Dorsolateral prefrontal cortex (tissue), 122 donors: ENCODE measurements at places on chromosomes 16 and 17.
A peak's percentile ranks its signal among the peaks of the same experiment; 100 is the strongest.

- DNase-seq, result no peak
Observed at GRCh38 chr17:77677211-77677610, 281.3 kb upstream of the TNRC6C start.

DNA sequence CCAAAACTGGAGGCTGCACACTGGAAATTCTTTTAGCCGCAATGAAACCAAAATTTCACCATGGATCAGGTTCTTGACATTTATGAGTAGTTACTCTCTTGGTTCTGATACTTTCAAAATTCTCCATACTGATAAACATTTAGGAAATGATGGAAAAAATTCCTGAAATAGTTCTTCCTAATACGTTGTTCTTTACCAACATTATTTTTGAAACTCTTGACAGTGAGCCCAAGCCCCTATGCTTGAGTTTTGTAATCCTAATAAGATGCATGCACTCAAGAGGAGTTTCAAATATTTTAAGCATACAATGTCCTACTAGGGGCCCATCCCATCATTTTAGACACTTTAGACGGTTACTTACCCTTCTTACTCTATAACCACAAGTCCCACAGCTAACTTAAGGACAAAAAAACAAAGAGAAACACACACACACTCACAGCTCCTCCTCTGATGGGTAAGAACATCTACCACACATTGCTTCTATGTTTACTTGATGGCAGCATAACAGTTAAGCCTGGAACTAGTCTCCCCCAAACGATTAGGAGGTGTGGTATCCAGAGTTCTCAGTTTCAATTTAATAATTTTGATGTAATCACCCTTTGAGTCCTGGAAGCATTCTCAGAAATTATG, 3.7 kb downstream of the VEZF1 start:
- no peak for DNase-seq

DNA sequence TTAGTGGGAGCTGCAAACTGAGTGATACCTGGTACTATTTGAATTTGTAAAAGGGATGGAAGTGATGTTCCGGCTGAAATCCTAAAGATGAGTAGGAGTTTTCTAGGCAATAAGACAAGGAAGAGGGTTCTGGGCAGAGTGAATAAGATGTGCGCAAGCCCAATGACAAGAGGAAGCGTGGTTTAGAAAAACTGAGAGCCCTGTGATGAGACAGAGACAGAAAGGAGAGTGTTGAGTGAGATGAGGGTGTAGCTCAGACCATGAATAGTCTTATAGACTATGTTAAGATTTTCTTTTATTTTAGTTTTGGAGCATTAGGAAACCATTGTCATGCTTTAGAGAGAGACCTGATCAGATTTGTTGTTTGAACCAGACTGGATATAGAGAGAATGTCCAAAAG, 50.2 kb downstream of the COX10 start:
- no peak for DNase-seq

- no peak for DNase-seq
Observed at GRCh38 chr16:49464093-49464492, 90.5 kb downstream of the C16orf78 start.

DNA sequence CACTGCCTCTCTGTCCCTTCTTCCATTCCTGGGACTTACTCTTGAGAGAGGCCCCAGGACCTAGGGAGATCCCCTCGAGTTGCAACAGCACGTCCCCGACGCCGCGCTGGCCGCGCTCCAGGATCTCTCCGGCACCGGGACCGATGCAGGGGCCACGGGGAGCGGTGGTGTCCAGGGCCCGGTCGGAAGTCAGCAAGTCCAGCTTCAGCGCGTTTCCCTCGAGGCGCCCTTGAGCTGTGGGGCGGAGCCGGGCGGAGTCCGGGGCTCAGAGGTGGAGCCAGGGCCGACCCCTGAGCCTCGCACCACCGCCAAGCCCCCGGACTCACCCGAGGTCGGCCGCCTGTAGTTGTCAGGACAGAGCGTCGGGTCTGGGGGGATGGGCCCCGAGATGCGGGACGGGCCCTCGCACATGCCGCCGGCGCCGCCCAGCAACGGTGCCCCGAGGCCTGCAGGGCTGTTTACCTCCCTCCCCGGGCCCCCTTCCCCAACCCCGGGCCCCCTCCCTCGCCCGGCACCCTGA, 458 bp downstream of the ENKD1 start:
- no peak for DNase-seq

- DNase-seq, result no peak
Observed at GRCh38 chr16:77657016-77657415, 65.3 kb upstream of the NUDT7 start.

DNA sequence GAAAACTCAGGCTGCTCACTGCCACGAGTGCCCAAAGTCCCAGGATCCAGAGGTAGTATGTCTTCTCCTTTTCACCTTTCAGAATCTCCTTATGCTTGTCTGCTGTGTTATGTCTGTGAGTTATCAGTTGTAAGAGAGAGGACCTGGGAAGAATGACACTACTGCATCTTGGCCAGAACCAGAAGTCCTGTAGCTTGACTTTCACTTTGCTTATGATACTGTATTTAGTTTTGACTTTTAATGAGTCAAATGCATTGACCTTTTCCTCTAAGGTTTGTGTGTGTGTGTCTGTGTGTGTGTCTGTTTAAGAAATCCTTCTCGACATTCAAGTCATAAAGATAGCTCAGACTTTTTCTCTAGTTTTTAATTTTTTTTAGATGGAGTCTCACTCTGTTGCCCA, 43.4 kb downstream of the BMERB1 start:
- no peak for DNase-seq

GRCh38 chr17:15886804-15887203, 58.1 kb upstream of the ADORA2B start:
- no peak for DNase-seq

GRCh38 chr16:63938661-63939060, 1183.2 kb downstream of the CDH11 start:
- no peak for DNase-seq

DNA sequence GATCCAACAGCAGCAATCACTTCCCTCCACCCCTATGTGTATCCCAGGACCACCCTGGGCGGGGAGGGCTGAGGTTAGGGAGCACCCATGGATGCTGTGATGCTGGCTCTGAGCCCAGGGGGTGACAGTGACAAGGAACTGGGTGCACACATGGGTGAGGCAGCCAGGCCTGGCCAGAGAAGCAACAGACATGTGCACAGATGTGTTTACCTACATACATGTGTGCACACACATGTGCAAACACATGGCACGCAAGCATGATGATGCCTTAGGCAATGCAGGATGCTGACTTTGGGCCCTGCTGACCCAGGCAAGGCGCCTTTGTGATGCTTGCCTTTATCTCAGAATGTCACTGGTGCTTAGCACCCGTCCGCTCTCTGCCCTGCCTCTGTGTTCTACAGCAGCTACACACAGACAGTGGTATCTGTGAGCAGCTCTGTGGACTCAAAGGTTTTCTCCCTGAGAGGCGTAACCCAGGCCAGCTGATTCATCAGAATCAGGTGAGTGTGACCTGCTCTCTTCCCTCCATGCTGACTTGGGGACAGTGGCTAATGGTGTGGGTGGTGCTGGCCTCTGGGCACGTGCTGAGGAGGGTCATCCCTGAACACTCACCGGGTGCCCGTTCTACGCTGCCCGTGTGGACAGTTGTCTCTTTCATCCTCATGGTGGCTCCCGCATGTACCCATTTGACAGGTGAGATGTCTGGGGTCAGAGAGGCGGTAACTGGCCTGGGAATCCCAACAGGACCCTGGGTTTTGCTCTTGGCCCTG, 38.5 kb upstream of the KSR1 start:
- peak; percentile 23 for DNase-seq

- DNase-seq, result no peak
Observed at GRCh38 chr17:49266233-49266632, 35.6 kb upstream of the PHOSPHO1 start.

DNA sequence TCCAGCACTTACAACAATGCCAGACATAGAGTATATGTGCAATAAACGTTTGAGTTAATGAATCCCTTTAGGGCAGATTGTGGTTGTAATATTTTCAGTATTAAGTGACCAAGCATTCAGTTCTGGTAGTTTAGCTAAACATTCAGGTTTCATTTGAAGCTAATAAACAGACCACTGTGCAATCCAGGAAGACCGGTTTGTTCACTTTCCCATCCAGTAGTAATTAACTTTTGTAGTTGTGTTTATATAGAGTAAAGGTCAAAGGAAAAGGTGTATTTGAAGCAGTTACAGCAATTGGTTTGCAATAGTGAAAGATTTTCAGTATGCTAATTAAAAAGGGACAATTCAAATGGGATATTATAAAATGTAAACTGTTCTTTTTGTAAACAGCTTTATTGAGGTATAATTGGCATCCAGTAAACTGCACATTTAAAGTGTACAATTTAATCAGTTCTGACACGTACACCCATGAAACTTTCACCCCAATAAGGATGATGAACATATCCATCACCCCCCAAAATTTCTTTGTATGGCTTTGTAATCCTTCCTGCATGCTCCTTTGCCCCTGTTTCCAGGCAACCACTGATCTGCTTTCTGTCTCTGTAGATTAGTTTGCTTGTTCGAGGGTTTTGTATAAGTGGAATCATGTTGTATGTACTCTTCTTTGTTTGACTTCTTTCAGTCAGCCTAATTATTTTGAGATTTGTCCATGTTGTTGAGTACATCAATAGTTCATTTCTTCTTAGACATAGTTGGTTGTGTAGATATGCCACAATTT, 26.3 kb downstream of the MRTFB start:
- DNase-seq, result no peak

- DNase-seq, result no peak
Observed at GRCh38 chr17:67217446-67217845, 27.6 kb downstream of the HELZ start.

- DNase-seq, result no peak
Observed at GRCh38 chr17:47120521-47121095, 68.5 kb downstream of the CDC27 start.

- no peak for DNase-seq
Observed at GRCh38 chr17:45377401-45377800, 55.3 kb downstream of the ARHGAP27 start.

- no peak for DNase-seq
Observed at GRCh38 chr17:68592009-68592408, 9.2 kb downstream of the FAM20A start.

- DNase-seq, result no peak
Observed at GRCh38 chr16:49727611-49728010, 128.3 kb downstream of the ZNF423 start.

DNA sequence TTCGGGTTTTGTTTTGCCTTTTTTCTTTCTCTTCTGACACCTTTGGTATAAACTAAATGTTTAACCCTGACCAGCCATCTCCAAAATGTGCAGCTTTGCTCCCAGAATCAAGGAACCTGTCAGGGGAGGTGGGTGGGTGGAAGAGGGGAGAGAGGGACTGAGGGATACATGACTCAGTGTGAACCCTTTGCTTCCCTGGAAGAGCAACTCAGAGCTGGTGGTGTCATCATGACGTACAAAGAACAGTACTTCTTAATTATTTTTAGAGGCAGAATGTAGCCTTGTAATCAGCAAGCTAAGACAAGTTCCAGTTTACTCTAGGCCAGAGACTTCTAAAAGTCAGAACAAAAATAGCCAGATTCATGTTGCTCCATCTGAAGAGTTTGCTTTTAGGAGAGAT, 119.6 kb upstream of the HAS3 start:
- no peak for DNase-seq

DNA sequence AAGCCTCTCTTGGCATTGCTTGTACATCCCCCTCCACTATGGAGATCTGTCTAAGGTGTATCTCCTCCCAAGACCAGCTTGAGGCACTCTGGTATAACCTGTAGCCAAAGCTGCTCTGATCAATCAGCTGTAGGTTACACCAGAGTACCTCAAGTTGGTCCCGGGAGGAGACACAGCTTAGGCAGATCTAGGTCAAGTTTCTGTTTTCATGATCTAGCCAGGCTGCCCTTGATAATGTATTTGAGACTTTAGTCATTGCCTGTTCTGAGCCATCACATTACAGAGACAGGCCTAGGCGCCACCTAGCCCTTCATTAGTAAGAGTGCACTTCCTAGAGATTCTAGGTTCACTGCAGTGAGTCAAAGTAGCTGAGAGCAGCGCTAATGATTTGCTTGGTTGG, 31.4 kb downstream of the ASGR1 start:
- DNase-seq, result no peak

DNA sequence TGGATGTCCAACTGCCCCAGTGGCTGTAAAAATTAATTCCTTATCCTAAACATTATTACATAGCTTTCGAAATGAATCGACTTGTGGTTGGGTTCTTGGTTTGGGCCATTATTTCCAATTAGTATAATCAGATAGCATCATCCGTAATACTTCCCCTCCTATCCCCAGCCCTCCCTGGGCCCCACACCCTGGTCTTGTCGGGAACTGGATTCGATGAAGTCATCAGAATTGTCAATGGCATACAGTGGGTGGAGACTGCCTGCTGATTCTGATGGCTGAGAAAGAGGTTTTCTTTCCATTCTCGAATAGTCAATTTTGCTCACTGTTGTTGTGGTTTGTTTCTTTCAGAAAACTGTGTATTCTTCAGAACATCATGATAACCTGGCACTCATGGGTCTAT, 395.1 kb downstream of the SEC14L1 start:
- peak; percentile 8 for DNase-seq

DNA sequence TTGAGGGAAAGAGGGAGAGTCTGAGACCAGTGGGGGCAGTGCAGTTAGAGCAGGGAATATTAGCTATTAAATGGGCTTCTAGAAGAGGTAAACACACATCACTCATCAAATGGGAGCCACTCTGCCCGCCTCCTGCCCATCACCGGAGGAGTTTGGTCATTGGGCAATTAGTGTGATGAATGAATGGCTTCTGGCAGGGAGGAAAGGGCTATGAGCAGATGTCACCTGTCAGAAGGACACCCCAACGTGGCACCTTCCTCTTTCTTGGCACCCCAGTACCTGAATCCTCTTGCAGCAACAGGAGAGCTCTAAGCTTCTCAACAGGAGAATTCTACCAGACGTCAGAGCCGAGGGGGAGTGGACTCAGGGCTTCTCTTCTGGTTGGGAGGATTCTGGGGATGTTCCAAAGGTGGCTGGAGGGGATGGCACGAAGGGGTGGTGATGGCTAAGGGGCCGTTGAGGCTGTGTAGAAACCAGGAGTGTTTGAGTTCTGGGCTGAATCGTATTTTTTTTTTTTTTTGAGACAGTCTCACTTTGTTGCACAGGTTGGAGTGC, 11.0 kb downstream of the C1QTNF1 start:
- no peak for DNase-seq
